ENCODE measurements at places on chromosomes 6 and 20.

DNA sequence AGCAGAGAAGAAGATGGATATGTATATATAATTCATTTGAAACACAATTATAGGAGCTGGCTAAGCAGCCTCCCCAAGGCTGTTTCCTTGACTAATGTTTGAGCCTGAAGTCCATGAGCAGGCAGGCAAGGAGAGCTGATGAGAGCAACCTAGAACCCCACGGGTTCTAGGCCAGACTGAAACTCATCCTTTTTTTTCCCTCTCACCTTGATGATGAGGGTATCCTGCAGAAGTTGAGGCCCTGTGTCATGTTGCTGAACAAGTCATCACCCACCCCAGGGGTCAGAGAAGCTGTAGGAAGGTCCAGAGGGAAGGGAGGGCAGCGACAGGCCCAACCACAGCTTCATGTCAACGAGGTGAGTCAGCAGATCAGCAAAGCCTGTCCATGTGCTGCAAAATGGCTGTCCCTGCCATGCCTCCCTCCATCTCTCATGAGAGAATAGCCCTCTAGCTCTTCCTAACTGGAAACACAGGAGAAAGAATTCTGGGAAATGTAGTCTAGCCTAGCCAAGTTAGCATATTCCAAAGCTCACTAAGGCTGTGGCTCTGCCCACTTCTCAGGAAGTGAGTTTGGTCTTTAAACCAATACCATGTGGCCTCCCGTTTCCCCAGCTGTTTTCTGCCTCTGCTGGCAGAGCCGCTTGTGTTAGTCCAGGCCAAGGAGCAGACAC lies 91.3 kb upstream of the DTNBP1 start:
- no peak for DNase-seq

- no peak for DNase-seq
Observed at GRCh38 chr6:27517928-27518787, 45.3 kb upstream of the ZNF184 start.

- DNase-seq = no peak
Observed at GRCh38 chr6:144548536-144548935, 263.4 kb downstream of the UTRN start.

GRCh38 chr6:44457596-44457995 lies 70.1 kb downstream of the CDC5L start:
- no peak for DNase-seq

All from Right ventricle myocardium inferior (tissue), 1 donor.